ENCODE measurements at places on chromosomes 3 and 15.

DNA sequence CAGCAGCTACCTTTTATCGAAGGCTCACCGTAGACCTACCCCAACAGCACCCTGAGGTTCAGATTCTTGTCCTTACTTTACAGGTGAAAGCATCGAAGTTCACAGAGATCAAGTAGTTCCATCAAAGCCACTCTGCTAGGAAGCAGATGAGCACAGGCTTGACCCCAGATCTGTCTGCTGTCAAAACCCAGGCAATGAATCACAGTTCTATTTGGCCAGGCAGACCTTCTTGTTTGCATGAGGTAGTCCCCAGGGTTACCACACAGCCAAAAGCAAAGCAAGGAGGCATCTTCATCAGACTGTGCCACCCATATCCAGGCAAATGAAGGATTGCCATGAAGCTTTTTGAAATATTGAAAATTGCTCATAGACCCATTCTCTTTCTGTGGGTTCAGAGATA is 33.0 kb downstream of the HES1 start:
- DNase-seq, result no peak

- no peak for DNase-seq
Measured at GRCh38 chr3:57064572-57064971, 4.1 kb downstream of the SPATA12 start.

DNA sequence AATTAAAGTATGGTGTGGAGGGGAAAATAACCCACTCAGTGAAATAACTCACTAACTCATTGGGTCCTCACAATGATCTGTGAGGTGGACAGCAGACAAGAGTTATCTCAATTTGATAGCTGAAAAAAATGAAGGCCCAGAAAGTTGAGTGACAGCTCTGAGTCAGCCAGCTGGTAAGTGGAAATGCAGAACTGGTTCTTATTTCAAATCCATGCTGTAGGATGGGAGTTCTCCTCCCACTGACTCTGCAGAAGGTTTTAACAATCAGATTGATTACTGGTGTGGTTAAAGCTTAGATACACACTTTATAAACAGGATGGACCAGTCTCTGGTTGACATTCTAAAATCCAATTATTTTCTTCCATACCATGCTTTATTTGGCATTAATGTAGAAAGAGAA is 87.0 kb upstream of the LMOD3 start:
- DNase-seq, result no peak

- no peak for DNase-seq
Measured at GRCh38 chr15:48397841-48398240, 66.6 kb downstream of the DUT start.

- DNase-seq, result no peak
Measured at GRCh38 chr15:57044970-57045369, 126.5 kb downstream of the TCF12 start.

- peak; percentile 22 for DNase-seq
Measured at GRCh38 chr3:139677388-139678155, at the start of gene NMNAT3. TSS of gene NMNAT3 (minus strand) at chr3:139677972. CDS start at chr3:139627724, 50,248 bp downstream.

DNA sequence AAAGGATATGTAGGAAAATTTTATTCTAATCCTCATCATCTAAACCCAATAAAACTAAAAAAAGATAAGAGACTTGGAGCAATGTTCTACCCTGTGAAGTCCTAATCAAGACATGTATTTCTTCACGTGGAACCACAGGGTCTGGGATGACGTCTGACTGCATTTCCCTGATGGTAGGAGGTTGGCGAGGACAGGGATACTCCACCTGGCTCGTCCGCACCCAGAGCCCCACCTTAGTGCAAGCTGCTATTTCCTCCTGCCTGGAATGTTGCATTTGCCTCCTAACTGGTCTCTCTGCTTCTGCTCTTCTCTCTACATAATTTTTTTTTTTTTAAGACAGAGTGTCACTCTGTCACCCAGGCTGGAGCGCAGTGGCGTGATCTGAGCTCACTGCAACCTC is 57.7 kb upstream of the RASGRP1 start:
- no peak for DNase-seq

DNA sequence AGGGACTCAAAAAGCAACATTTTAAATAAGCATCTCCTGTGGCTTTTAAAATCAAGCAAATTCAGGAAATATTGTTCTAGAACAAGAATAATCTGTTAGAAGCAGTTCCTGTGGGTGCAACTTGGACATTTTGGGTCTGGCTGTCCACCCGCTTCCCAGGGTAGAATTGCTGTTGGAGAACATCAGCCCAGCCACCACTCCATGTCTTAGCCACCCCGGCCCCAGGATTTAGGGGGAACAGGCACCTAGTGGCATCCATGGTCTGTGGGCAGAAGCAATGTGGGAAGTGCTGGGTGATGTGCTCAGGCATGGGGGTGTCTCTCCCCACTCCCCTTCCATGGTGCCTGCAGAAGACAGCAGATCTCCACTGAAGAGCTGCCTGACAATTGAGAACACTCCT is 162.6 kb downstream of the KLF13 start:
- DNase-seq, result no peak

- DNase-seq, result no peak
Measured at GRCh38 chr3:66956742-66957141, 41.4 kb upstream of the KBTBD8 start.

DNA sequence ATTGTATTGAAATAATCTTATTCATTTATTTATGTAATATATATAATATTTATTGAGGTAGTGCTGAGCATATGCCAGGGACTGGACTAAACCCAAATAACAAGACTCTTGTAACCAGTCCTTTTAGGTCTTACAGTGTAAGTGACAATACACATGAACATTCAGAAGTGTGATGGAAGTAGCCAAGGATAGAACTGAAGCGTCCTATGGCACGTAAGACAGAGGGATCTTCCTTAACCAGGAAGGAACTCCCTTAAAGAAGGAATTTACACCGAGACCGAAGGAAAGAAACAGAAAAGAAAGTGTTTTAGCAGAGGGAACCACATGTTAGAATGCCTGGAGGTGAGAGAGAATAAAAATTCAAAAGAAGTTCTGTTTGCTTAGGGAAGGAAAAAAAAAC is 23.6 kb upstream of the CLDN1 start:
- DNase-seq, result no peak

GRCh38 chr15:39411102-39411989 is 169.5 kb upstream of the THBS1 start:
- DNase-seq, result no peak

- no peak for DNase-seq
Measured at GRCh38 chr3:146382386-146382785, 87.0 kb downstream of the PLSCR2 start.

- no peak for DNase-seq
Measured at GRCh38 chr3:155643581-155644165, 101.2 kb downstream of the PLCH1 start.

DNA sequence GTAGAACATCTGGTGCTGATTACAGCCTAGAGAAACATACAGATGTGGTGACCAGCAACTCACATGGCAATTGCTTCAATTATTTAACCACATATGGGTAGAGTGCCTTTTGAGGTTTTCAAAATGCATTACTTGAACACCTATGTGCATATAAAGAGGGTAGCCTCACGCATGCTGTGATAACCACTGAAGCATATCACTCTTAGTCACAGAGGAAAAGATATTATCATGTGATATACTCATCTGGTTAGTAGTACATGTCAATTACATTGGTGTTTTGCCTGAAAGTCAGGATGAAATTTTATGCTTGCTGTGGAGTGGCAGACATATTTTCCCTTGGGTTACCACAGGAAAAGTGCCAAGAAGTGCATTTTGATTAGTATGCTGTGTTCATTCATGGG is 459.3 kb upstream of the AGTR1 start:
- no peak for DNase-seq

DNA sequence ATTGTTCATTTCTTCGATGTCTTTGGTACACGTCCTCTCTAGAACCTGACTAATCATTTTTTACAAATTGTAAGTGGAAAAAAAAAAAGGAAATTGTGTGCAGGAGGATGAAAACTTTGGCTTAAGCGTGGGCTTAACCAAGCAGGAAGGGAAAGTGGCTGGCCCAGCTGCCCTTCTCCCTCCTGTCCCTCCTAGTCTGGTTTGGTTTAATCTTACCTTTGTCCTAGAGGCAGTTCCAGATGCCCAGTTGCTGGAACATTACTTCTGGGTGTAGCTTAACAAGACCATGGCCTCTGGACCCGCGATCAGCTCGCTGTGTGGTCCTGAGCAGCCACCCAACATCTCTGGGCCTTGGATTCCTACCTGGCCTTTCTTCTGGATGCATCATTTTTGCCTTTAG is 15.4 kb downstream of the PAQR5 start:
- no peak for DNase-seq

DNA sequence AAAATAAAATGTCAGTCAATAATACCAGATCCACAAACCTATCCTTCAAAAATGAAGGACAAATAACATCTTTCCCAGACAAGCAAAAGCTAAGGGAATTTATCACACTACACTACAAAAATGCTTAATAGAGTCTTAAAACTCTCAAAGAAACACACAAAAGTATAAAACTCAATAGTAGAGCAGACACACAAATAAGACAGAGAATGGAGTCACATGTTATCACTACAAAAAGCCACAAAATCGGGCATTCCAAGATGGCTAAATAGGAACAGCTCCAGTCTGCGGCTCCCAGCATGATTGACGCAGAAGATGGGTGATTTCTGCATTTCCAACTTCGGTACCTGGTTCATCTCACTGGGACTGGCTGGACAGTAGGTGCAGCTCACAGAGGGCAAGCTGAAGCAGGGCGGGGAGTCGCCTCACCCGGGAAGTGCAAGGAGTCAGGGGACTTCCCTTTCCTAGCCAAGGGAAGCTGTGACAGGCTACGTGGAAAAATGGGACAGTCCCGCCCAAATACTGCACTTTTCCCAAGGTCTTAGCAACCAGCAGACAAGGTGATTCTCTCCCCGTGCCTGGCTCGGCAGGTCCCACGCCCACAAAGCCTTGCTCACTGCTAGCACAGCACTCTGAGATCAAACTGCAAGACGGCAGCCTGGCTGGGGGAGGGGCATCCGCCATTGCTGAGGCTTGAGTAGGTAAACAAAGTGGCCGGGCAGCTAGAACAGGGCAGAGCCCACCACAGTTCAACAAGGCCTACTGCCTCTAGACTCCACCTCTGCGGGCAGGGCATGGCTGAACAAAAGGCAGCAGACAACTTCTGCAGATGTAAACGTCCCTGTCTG is 46.3 kb downstream of the SENP7 start:
- no peak for DNase-seq

GRCh38 chr3:27208961-27209616 is 160.1 kb downstream of the NEK10 start:
- no peak for DNase-seq

DNA sequence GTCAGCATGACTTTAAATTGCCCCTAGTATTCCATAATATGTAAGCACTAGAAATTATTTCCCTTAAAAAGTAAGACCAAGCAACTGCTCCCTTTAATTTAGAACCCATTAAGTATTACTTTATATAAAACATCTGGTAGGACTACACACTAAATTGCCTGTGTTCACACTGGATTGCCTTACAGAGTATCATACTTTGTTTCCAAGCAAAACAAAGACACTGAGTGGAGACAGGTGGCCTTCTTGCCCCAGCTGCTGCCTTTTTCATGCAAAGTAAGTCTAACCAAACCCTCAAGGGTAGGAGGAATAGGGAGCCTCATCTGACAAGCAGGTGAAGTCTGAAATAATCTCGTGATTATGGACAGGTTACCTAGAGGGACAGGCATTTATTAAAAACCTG is 87.3 kb downstream of the PEX5L start:
- DNase-seq, result no peak

GRCh38 chr3:111610189-111610588 is 15.0 kb upstream of the ZBED2 start:
- DNase-seq, result no peak

DNA sequence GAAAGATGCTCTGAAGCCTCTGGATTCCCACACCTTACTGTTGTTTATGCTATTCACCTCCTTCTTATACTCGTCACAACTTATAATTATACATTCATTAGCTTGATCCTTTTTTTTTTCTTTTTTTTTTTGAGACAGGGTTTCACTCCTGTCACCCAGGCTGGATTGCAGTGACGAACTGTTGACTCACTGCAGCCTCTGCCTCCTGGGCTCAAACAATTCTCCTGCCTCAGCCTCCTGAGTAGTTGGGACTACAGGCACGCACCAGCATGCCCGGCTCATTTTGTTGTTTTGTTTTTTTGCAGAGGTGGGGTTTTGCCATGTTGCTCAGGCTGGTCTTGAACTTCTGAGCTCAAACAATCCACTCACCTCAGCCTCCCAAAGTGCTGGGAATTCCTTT is 143.6 kb downstream of the PLCL2 start:
- no peak for DNase-seq

DNA sequence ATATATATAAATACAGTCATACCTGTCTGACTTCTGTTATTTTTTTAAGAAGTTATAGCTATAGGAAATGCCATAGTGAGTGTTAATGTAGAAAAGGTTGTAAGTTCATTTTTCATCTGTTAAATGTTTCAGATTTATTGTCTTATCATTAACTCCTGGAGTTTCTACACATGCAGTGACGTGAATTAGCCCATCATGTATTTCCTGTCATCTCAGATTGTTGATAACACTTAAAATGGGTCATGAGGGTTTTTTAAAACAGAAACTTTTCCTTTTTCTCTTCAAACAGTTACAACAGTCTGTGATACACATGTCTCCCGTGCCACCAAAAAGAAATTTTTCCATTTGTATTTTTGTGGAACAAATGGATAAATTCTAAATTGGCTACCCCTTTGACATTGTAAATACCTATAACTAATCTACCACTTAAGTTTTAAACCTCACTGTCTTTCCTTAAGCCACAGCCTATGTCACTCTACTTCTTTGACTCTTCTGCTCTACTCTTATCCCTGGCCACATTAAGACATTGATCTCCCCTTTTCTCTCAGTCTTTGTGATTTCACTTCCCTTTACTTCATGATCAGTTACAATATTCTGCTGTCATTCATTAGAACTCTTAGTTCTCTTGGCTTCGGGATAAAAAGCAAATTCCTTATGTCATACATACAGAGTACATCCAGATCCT is 89.1 kb downstream of the NEO1 start:
- DNase-seq, result no peak

DNA sequence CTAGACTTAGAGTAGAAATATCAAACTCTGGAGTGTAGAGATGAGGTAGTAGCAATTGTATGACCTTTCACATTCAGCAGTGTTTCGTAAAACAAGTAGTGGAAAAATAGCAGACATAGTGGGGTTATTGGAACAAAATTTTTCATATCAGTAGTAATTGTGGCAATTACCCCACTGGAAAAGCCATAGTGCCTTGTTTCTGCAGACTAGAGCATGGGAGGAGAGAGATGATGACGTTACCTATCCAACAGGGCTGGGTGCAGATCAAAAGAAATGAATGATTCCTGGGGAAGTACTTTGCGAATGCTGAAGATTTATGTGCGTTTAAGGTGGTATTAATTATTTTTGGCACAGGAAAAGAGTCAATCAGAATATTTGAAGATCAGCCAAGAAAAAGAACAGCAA is 147.0 kb upstream of the LRRFIP2 start:
- no peak for DNase-seq

- no peak for DNase-seq
Measured at GRCh38 chr3:16485395-16485992, 28.0 kb downstream of the RFTN1 start.

DNA sequence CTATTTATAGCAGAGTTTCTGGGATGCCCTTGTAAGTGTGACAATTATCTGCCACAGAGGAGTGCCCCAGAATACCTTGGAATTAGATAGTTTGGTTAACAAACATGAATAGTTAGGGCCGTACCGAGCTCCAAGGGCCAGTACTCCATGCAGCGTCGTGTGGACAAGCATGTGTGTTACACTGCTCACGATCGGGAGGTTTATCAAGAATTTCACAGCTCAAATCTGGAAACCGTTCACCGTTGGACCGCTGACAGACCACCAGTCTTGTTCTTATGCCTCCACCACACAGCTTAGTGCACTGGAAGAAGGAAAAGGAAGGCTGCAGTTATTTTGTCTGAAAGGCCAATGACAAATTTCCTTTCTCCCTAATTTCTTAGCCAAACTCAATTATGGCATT is 93.7 kb downstream of the ADAMTS9 start:
- no peak for DNase-seq
